Stimulated activated CD4-positive, alpha-beta T cell treated with anti-CD3 and anti-CD28 coated beads, Interleukin-12 subunit alpha, Interleukin-12 subunit beta, amount 100 ng/mL, for 24 hours (primary cell): ENCODE measurements at places on chromosomes 7 and 10.

GRCh38 chr7:138875794-138876193, 77.8 kb upstream of the ATP6V0A4 start:
- peak; percentile 21 for DNase-seq

DNA sequence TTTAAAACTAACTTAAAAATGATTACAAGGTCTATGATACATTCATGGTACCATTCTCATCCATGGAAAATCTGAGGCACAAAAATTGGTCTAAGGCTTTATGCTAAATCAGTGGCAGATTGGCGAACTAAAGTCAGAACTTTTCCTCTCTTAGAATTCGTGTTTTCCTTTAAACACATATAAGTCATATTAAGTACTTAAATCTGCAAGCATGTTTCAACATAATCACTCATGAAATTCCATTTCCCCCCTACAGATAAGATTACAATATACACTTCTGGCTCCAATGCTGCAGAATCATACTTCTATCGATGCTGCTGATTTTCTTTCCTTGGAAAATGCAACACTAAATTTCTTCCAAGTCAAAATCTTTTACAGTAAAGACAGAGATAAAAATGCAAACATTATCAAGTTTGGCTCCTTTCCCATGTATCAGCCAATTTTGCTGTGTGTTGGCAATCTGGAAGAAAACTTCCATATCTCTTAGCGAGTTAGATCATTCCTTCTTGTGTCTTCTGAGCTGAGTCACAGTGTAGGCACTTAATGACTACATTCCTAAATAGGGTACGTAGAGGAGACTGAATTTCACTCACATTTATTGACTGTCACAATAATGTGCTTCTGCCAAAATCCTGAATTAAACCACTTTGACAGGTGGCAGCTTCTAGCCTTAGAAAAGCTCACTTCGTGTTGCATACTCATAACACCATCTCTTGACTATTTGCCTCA, 76.4 kb upstream of the LRRC17 start:
- no peak for DNase-seq

DNA sequence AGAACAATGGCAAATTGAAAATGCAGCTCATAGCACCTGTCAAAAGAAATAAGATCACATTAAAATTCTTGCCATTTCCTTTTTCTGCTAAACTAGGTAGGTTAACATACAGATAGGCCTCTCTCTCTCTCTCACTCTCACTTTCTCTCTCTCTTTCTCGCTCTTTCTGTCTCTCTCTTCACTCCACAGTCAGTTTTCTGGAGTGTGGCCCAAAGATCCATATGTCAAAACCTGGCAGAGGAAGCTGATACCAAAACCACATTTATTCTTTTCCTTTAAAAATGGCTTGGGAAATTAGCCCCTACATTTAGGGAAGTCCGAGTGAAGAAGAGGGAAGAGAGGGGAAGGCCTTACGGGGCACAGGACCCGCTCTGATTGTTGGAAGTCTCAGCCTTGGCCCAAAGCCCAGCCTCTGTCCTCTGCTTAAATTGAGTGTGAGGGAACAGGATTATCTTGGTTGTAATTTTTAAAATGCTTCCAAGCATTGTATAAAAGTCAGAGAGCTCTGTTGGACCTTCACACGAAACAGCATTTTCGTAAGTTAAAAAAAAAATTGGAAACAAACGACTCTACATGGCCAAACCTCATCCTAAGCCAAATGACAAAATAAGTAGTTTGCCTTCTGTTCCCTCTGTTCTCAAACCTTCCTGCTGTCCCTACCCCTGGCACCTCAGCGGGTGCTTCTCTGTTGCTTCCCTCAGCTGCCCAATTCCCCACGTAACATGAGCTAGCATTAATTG, 83.2 kb downstream of the FRMD4A start:
- no peak for DNase-seq

DNA sequence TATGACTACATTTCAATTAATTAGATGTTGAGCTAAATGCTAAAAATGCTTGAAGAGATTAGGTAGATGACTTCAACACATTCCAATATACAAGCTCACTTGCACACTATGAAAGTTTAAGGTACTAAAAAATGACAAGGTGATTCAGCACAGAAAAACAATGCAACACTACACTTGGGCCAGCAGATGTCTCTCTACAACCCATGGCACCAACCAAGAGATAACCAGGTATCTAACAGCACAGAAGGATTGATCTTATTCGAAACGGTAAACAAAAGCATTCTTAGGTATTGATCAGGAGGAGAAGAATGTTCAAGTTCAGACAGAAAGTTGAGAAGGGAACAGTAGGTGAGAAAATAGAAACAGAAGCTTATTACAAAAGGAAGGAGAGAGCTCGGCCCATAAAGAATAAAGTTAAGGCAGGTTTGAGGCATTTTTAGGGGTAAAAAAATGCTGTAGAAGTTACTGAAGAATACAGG, 248.2 kb upstream of the KLF14 start:
- DNase-seq: no peak

DNA sequence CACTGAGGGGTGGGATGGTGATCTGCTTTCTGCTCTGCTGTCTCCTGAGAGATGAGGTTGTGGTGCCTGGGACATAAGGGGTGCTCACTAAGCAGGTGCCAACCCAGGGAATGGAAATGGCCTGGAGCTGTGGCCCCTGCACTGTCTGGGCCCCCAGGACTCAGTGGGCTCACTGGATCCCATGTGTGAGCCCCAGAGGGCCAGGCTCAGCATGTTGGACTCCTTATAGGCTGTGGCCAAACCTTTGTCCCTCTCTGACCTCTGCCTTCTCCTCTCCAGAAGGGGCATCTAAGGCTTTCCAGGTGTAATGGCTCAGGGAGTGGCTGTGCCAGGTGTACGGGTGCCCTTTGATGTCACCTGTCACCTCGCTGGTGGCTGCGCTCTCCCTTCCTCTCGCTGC, 56.4 kb downstream of the NEUROG3 start:
- no peak for DNase-seq

GRCh38 chr10:43683451-43684291, 35.0 kb upstream of the ZNF32 start:
- peak; percentile 11 for DNase-seq

DNA sequence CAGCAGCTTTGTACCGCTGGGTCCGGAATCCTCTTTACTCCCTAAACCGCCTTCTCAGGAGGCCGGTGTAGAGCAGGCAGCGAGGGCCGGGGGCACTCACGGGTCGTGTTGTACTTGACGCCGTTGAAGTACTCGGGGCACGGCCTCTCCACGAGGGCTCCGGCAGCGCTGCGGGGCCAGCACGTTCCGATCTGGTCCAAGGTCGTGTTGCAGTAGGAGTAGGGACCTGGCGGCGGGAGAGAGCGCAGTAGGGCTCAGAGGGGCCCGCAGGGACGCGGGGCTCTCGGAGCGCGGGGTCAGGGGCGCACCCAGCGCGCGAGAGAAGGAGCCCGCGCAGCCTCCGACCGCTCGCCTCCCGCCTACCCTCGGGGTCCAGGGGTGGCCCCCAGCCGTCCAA, 443 bp downstream of the CRHR2 start:
- no peak for DNase-seq

- no peak for DNase-seq
Observed at GRCh38 chr7:29158795-29159423, 12.6 kb upstream of the CPVL start.

DNA sequence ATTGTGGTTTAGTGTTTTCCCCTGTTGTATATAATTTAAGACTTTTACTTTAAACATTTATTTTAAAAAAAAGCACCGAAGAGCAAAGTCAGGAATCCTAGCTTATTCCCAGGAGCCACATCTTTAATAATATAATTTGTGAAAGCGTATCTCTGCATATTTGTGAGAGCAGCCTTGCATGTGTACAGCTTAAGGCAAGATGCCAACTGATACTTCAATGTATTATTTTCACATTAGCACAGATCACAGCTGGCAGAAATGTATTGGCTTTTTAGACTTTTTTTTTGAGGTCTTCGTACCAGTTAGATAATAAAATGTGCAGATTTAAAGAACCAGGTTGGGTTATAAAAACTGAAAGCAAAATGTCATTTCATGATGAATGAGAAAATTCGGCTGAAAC, 845.7 kb upstream of the POT1 start:
- no peak for DNase-seq

GRCh38 chr10:89235073-89235798, 16.3 kb downstream of the LIPA start:
- no peak for DNase-seq

GRCh38 chr7:92447345-92448204, at the start of gene GATAD1:
TSS of gene GATAD1 (plus strand) at chr7:92447482. CDS start at chr7:92447730, 248 bp downstream.
- peak; percentile 66 for DNase-seq

DNA sequence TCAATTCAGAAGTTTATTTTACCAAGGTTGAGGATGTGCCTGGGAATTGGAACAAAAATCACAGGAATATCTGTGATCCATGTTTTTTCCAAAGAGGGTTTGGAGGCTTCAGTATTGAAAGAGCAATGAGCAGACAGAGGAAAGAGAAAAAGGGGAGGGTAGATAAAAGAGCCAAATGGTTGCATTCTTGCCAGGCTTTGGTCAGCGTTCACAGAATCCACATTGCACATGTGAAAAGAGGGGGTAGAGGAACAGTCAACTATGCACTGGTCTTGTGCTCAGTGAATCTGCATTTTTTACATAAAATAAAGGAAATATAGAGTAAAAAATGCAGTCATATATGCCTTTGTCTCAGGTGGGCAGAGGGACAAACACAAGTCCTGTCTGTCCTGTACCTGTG, 20.6 kb upstream of the ERCC6 start:
- no peak for DNase-seq

- DNase-seq: no peak
Observed at GRCh38 chr10:17214526-17214925, 13.1 kb upstream of the TRDMT1 start.

- DNase-seq: no peak
Observed at GRCh38 chr10:130021383-130021950, 57.4 kb upstream of the EBF3 start.

- DNase-seq: no peak
Observed at GRCh38 chr7:34425631-34426384, 232.2 kb upstream of the NPSR1 start.

DNA sequence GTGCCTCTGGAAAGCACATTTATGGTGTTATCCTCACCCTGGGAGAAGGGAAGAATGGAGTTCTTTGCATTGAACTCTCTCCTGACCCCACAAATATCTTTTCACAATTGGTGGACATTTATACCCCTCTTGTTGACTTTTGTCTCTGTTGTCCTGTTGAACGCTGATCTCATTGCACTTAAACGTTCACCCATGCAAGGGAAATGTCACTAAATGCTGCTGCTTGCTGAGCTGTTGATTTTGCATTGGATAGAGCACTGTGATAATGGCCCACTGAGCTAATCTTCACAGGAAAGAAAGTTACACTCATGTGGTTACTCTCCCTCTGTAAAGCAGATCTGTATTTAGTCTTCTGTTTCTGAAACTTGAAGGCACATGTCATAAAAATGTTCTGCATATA, 133.4 kb downstream of the FZD1 start:
- DNase-seq: no peak

DNA sequence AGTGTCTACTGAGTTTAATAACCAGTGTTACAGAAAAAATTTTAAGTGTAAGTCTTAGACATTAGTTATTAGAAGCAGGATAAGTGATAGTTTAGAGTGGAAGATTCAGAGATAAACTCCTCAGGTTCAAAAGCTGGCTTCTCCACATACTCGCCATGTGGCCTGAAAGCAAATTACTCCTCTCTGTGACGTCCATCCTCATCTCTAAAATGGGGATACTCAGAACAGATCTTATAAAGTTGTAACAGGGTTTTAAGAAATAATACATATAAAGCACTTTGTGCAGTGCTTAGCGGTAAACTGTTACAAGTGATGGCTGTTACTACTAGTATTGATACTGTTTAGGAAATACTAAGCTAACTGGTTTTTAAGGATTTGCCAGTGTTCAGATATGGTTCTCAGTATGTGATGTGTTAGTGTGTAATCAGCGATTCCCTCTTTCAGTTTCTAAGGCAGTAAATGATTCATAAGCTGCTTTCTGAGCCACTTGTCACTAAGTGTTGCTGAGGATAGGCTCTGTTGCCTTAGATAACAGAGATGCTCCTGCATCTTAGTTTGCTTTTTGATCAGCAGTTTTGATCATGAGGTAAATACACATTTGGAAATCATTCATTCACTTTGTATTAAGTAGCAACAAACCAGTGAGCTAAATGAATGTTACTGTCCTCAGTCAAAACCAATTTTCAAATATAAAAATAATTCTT, 58.7 kb downstream of the CYP51A1 start:
- no peak for DNase-seq

GRCh38 chr7:95609277-95609971, 13.1 kb upstream of the PDK4 start:
- DNase-seq: no peak

GRCh38 chr7:35036361-35037171, 719 bp downstream of the DPY19L1 start:
- peak; percentile 37 for DNase-seq

GRCh38 chr10:8513155-8514147, 459.0 kb downstream of the GATA3 start:
- DNase-seq: no peak

DNA sequence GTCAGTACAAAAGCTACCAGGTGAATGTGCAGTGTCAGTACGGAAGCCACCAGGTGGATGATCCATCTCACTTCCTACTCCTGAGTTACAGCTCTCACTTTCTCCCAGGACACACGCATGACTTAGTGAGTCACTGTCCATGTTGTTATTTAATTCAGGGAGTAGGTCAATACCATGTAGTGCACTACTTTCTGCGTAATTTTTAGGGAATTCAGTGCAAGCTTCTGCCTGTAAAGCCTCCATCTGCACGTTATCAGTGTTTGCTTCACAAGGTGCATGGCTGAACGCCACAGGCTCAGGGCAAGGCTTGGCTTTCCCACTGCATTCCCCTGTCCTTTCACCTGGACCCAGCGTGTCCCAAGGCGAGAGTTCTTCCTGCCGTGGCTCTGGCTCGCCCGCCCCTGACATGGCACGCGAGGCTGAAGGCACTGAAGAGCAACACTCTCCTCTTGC, 59.5 kb downstream of the LARP4B start:
- no peak for DNase-seq

- no peak for DNase-seq
Observed at GRCh38 chr7:1882451-1882850, 212.4 kb downstream of the ELFN1 start.

GRCh38 chr7:91872069-91872468, 8.4 kb downstream of the MTERF1 start:
- no peak for DNase-seq

- DNase-seq: no peak
Observed at GRCh38 chr10:101087965-101088364, 26.2 kb downstream of the KAZALD1 start.

- no peak for DNase-seq
Observed at GRCh38 chr7:41047789-41048191, 655.1 kb downstream of the INHBA start.

DNA sequence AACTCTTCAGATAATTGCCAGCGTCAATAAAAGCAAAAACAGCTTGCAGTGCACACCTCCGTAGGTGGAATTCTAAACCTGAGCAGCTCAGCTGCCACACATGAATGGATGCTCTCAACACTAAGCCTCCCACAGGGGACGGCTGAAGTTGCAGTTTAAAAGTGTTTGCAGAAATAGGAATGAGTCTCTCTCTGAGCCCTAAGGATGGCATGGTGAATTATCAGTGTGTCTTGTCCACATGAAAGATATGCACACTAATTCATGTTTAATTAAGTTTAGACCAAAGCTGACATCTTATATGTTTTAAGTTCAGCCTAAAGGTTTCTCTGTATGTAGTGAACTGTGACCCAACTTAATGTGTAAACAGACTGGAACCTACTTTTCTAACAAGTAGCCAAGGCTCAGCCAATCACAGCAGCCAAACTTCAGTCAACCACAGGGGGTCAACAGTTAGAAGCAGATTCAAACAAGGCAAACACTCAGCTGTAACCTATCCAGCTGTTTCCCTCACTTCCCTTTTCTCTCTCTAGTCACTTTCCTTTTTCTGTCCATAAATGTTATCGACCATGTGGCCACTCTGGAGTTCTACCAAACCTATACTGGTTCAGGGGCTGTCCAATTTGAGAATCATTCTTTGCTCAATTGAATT, 38.1 kb downstream of the CTTNBP2 start:
- no peak for DNase-seq
